ENCODE measurements at places on chromosomes 4 and X.

DNA sequence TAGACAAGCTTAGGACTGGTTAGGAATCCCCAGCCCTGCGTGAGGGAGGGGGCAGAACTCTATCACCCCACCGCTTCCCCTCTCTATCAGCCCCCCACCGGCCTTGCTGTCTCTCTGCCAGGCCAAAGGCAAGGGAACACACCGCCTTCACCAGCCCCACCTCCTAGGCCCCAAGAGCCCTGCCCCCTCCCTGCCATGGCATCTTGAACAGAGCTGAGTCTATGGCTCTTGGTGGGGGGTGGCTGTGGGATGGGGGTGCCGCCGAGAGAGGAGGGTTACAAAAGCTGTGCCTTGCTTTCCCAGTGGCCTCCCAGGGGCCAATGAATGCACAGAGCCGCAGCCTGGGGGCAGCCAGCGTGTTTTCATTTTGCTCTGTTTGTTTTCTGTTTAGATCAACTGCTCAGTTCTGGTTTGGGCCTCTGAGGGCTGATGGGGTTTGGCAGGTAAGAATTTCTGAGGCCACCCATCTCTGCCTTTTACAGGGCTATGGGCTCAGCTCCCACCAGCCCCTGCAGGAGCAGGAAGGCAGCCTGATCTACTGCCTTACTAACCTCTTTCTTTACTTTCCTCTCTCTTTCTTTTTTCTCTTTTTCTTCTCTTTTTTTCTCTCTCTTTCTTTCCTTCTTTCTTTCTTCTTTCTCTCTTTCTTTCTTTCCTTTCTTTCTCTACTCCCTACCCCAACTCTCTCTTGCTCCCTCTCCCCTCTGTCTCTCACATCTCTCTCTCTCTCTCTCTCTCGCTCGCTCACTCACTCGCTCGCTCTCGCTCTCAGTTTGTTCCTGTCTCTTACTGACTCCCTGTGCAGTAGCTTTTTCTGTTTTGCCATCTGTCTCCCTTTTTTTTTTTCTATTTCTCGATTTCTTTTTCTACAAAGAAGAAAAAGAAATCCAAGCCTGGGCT is 128.3 kb downstream of the PJA1 start:
- no peak for DNase-seq

- DNase-seq: no peak
Measured at GRCh38 chr4:77913348-77913747, 50.7 kb downstream of the MRPL1 start.

DNA sequence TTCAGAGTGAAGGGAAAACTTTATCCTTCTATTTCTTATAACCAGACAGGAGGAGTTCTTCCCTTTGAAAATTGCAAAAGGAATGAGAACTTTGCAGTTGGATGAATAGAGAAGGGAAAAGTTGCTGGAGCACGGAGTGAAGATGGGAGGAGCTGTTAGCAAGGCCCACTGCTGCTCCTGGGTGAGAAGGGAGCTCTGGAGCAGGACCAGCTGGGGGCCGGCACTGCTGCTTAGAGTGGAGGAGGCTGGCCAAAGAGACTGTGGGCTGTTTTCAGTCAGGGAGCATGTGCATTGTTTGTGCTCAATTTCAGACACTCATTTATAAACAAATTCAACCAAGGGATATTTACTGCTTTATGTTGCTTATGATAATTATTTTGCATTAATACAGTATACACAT is 164.2 kb downstream of the STIM2 start:
- DNase-seq: no peak

DNA sequence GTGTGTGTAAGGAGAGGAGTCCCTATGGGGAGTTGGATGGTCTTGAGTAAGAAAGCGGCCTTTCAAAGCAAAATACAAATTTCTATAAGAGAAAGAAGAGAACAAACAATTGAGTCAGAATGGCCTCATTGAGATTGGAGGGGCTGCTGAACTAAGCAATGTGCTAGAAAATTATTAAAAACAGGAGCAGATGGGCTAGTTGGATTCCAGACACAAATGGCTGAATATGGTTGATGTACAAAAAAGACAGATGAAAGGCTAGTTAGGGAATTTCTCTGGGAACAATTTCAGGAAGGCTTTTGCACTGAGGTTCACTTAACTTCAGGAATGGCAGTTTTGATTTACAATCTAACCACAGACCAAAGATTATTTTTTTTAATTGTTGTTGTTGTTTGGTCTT is 1806.8 kb upstream of the TENM3 start:
- DNase-seq: no peak

GRCh38 chrX:47644557-47645091 is 5.7 kb downstream of the ELK1 start:
- no peak for DNase-seq

GRCh38 chr4:182348779-182349326 is 105.7 kb downstream of the TENM3 start:
- no peak for DNase-seq

DNA sequence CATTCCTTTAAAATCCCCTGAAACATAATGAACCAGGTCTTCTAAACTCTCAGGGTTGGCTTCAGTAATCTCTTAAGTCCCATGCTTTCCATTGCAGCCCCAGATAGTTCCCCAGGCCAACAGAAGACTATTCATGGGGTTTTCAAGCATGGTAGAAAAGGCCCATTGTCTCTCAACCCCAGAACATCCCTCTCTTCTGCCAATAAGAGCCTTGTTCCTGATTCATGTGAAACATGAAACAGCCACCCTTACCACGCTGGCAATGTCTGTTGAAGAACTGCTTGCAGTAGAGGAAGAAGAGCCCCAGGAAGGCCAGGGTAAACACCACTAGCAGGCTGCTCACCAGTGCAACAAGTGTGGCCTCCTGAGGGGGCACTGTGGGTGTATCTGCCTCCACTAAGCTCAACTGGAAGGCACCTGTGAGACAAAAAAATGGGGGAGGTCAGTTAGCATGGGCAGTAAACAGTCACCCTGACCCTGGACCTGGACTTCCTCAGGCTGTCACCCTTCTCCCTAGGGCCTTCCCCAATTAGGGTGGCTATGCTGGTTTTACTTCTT is 36.4 kb downstream of the EDA2R start:
- no peak for DNase-seq

- DNase-seq: no peak
Measured at GRCh38 chr4:78975865-78976264, 36.6 kb upstream of the PAQR3 start.

DNA sequence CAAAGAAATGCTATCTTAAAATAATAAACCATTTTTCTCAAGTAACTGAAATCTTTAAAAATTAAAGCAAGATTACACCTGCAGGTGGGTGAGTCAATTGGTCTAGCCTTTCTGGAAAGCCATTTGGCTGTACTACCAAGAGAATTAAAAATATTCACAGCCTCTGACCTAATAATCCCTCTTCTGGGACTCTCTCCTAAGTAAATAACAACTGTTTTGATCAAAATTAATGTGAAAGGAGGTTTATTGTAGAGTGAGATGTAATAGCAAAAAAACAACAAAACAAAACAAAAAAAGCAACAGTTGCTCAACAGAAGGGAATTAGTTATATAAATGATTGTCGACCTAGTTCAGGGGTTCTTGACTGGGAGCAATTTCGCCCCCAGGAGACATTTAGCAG is 89.0 kb downstream of the GEMIN8 start:
- no peak for DNase-seq

DNA sequence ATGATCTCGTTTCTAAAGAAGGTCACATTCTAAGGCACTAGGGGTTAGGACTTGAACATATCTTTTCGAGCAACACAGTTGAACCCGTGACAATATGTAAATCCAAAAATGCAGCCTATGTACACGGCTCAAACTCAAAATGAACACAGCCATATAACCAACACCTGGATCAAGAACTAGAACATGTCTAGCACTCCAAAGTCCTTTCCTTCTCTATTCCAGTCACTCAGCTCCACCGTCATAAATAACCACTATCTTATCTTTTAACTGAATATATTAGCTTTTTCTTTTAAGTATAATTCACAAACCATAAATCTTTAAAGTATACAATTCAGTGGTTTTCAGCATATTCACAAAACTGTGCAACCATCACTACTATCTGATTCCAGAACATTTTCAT is 19.4 kb upstream of the RELL1 start:
- no peak for DNase-seq

- DNase-seq: no peak
Measured at GRCh38 chr4:105509714-105510113, 35.9 kb upstream of the PPA2 start.

DNA sequence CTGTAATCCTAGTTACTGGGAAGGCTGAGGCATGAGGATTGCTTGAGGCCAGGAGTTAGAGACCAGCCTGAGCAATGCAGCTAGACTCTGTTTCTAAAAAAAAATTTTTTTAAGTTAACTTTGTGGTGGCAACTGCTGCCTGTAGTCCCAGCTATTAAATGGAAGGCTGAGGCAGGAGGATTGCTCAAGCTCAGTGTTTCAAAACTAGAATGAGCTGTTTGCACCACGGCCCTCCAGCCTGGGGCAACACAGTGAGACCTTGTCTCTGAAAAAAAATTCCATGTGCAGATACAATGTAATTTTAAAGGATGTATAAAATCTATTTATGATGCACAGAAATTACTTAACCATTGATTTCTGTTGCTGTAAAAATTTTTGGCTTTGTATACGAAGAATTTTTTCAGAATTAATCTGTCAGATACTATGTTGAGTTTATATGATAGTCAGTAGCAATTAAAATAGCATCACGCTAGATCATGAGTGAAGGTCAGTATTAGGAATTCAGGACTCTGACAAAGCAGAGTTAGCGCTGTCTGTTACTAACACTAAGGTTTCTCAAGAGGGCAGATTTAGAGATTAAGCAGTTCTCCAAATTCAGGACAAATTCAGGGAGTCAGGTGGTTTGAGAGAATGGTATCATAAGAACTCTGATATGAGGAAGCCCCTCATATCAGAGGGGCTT is 8.3 kb upstream of the AGA start:
- DNase-seq: no peak

DNA sequence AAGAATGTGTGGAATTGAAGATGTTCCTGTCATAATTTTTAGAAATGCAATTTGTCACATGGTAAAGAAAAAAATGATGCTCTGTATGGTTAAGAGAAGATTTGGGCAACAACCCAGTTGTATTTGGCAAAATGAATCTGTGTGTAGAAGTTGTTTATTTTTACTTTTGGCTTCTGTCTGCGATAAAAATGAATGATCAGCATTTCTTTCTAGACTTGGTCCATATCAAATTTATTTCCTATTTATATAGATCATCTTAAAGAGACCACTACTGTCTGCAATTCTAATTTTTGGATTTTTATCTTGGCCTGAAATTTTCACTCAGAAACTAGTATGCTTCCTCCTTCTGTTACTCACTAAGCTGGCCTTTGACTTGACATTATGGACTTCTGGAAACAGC is 396.9 kb downstream of the FAM47A start:
- no peak for DNase-seq

GRCh38 chr4:82515705-82516104 is 46.1 kb downstream of the TMEM150C start:
- DNase-seq: no peak

- DNase-seq: no peak
Measured at GRCh38 chrX:12139934-12140611, 1.8 kb downstream of the FRMPD4 start.

DNA sequence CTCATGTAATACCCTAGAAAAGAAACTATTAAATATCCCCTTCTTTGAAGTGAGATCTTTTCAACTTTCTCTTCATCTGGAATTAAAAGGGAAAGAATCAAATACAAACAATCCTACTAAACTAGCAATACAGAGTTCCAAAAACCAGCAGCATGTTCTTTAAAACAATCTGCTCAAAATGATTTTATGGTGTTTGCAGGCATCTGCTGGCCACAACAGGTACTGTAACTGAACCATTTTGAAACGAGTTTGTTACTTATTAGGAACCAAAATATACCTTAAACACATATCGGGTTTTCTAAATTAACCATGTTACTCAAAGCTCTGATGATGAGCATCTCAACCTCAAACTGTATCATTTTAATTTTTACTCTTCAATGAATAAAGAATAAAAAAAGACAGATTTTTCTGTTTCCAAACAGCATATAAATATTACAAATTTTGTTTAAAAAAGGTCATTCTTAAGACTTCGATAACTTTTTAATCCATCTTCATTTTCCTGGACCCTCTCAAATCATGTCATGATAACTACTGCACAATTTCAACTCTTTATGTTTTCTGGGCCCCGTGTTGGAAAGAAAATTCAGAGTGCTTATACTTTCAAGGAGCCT is 56.5 kb downstream of the ARAP2 start:
- no peak for DNase-seq

DNA sequence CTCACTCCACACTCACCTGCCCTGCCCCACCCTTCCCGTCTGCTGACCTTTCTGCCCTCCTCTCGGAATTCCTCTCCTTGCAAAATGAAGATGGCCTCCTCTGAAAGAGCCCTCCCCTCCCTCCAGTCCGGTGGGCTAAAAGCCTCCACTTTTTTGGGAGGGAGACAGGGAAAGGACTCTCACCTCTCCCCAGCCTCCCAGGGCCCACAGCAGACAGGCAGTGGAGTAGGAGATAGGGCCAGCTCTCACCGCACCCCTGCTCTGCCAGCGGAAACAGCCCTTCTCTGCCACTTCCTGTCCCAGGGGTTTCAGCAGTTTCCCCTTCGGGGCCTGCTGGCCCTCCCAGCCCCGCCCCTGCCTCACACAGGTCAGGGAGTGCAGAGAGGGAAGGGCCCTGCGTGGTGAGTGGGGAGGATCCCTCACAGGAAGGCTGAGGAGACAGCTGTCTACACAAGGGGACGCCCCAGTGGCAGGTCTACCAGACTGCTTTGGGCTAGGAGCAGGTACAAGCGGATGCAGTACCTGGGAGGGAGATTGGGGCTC is 18.2 kb downstream of the ELF4 start:
- DNase-seq: peak; percentile 79

GRCh38 chr4:73499996-73500765 is 18.6 kb downstream of the AFM start:
- no peak for DNase-seq

GRCh38 chr4:70722199-70722791 is 531 bp downstream of the RUFY3 start:
- DNase-seq: no peak

DNA sequence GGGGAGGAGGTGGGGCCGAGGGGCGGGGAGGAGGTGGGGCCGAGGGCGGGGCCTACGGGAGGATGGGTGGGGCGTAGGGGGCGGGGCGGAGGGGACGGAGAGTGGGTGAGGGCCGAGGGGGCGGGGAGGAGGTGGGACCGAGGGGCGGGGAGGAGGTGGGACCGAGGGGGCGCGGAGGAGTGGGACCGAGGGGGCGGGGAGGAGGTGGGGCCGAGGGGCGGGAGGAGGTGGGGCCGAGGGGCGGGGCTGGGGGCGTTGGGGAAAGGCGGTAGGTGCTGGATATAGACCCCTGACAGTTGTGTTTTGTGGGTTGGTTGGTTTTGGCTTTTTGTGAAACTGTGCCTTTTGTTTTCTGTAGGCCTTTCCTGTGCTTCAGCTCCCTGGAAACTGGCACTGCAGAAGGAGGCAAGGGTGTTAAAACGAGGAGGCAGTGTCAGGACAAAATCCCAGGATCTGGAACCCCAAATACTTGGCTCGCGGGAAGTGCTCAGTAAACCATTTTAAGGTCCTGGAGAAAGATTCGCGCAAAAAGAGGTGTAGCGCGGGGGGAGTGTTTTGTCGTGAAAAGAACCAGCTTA is 580 bp upstream of the MMGT1 start:
- DNase-seq: peak; percentile 65

- no peak for DNase-seq
Measured at GRCh38 chrX:151019856-151020255, 36.7 kb downstream of the HMGB3 start.

Data from activated naive CD8-positive, alpha-beta T cell treated with anti-CD3 and anti-CD28 coated beads, Interleukin-2, amount 50 U/mL, for 24 hours (primary cell).